ENCODE measurements at places on chromosomes 12 and 14.

DNA sequence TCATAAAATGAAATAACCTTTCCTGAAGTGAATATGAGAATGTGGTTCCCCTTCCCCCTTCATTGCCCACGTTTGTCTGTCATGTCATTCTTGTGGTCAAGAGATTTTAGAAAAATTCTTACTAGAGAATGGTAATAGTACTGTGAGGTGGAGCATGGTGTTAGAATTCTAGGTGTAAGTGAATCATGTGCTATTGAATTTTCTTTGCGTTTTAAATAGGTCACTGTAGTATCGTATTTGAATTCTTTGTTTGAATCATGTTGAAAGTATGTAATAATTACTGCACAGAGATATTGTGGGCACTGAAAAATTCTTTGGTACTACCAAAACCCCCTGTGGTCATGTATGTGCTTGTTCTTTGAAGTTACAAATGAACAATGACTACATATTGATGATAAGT, 49.9 kb downstream of the FUT8 start:
- DNase-seq = peak; percentile 84

DNA sequence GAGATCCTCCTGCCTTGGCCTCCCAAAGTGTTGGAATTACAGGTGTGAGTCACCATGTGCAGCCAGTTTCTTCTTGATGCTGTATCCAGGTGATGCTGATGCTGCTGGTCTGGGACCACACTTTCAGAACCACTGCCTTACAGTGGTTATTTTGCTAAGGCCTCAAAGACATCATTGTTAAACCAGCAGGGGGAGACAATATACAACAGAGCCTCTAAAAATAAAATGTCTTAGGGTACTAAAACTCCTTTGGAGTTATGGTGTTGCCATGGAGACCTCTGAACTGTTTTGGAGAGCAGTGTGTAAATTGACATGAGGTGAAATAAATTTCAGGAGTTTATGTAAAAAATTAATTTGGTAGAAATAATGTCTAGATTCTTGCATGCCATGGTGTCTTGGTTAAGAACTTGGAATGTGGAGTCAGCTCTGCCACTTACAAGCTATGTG, 1.1 kb upstream of the ARG2 start:
- peak; percentile 84 for DNase-seq

- no peak for DNase-seq
Observed at GRCh38 chr12:25074113-25074512, 120.8 kb downstream of the DNAI7 start.

DNA sequence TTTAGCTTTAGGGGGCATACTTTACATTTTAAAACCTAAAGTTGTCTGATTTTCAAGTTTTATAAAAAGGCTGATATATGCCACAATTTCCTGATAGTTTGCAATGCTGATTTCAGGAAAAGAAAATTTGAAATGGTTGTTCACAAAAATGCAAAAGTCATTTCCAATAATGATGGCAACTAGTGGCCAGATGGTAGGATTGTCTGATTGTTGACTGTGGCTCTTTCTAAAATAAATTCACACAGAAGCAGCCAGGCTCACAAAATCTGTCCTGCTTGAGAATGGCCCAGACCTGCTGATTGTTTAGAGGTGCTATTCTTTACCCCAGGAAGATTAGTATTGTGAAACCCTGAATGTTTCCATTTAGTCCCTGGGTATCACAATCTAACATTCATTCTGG, 220.3 kb downstream of the NELL2 start:
- DNase-seq = no peak

GRCh38 chr12:124861898-124862676, 1.6 kb downstream of the SCARB1 start:
- no peak for DNase-seq

DNA sequence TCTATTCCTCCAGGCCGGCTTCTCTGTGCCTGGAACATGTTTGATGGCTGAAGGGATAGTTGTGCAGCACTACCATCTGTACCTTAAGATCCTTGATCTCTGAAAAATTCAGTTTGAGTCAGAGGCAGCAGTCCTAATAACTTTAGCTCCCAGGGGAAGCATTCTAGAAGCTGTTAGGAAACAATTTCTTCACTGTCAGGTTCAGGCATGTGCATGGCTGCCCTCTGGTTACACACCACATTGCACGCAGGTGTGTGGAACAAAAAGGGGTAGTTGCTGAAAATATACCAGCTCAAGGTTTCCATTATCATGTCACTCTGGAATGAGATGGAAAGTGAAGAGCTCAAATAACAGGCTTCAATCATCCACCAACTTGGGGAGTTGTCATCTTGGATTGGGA, 80.1 kb downstream of the CHST11 start:
- no peak for DNase-seq

- DNase-seq = peak; percentile 43
Observed at GRCh38 chr14:21940887-21941856, 267.6 kb upstream of the OR4E1 start.

DNA sequence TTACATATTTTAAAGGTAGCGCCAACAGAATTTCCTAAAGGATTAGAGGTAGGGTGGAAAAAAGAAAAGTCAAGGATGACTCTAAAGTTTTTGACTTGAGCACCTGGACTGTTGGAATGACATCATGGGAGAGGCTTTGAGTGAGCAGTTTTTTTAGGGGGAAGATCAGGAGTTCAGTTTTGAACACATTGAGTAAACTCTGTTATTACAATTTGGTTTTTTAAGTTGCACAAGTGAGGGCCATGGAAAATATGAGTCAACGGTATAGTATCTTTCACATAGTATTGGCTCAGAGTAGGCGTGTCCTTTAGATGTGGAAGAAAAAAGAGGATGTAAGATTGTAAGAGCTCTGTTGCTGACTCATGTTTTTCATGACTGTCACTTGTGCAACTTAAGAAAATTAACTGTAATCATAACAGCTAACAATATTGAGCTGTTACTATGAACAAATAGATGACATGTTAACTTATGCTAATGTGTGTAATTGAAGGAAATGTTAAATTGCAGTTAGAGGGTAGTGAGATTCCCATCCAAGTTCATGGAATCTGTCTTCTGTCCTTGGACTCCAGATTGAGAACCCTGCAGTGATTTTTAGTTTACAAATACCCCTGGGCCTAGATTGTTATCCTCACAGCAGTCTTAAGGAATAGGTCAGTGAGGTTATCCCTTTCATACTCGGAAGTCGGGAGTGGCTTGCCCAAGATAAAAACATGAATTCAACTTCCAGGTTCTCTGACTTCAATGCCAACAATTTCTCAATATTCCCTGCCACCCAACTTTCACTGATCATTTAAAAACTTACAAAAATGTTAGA, 48.2 kb upstream of the ATP2B1 start:
- peak; percentile 96 for DNase-seq

GRCh38 chr14:93735206-93735605, 53.1 kb downstream of the PRIMA1 start:
- DNase-seq = no peak

DNA sequence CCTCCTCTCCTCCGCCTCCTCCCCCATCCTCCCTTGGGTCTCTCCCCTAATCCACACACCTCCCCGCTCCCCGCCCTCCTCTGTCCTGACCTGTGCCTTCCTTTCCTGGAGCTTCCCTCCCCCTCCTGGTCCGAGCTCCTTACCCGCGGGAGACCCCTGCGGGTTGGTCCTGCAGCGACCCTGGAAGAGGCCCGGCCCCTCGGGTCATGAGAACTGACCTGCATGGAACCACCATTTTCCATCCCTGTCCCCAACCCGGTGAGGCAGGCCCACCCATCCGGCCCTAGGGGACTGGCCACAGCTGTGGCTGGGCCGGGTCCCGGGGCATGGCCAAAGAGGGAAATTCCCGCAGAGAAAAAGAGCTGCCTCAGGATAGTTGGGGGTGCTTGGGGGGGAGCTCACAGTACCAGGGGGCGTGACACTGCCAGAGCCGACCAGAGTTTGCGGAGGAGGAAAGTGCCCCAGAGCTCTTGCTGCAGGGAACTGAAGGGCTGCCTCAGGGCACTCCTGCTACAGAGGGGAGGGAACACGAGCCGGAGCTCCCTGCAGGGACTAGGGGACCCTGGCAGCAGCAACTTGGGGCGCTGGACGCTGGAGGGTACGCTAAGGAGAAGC, 613 bp downstream of the ARHGEF40 start:
- peak; percentile 26 for DNase-seq

DNA sequence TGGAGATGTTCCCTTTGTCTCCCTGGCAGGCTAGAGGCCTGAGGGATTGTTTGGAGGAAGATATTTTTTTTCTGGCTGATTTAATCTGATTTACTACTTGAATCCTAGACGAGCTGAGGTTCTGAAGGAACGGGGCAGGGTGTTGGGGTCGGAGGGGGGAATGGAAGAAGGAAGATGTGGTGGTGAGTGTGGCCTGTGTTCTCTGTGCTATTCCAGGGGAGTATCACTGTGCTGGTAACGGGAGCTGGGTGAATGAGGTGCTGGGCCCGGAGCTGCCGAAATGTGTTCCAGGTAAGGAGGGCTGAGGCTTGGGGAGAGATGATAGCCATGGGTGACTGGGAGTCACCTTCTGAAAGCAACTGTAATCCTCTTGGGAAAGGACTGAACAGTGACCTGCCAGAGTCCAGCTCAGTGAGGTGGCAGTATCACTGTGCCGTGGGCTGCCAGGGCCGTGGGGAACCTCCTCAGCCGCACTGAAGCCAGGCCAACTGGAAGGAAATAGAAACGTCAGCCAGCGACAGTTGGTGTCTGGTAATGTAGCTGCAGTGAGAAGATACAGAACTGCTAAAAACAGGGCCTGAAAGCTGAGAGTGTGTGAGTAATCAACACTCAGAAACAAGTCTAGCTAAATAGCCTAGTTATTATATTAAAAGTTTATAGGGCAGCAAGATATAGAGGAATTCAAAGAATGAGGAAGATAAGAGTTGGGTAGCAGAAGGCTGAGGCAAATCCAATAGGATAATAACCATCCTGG, 7.9 kb downstream of the C1S start:
- DNase-seq = no peak

- DNase-seq = no peak
Observed at GRCh38 chr12:29580971-29581370, 83.5 kb upstream of the OVCH1 start.

- DNase-seq = no peak
Observed at GRCh38 chr14:68663385-68664076, 129.3 kb downstream of the ZFP36L1 start.

- DNase-seq = no peak
Observed at GRCh38 chr12:91781114-91781513, 364.5 kb downstream of the BTG1 start.

DNA sequence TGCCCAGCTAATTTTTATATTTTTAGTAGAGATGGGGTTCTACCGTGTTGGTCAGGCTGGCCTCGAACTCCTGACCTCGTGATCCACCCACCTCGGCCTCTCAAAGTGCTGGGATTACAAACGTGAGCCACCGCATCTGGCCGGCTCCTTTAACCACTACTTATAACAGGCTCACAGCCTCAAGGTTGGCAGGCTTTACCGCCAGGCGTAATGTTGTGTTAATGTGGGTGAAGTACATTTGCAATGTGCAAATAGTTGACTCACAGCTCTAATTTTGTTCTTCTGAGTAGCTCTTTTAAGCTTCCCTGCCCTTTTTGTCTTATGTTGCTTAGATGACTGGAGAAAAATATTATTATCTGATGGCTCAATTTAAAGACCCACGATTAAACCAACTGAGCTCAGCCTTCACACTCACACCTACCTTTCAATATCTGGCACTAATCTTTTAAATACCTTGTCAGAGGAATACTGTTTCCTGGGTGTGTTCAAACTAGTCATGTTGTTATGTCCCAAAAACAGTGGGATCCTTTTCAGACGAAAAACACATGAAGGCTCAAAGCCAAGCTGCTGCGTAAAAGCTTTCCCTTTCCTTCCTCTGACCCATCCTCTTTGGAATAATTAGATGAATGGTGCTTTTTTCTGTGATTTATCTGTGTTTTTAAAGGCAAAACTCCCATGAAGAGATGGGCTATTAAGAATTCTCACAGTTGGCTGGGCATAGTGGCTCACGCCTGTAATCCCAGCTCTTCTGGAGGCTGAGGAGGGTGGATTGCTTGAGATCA, 57.2 kb upstream of the USP44 start:
- no peak for DNase-seq

DNA sequence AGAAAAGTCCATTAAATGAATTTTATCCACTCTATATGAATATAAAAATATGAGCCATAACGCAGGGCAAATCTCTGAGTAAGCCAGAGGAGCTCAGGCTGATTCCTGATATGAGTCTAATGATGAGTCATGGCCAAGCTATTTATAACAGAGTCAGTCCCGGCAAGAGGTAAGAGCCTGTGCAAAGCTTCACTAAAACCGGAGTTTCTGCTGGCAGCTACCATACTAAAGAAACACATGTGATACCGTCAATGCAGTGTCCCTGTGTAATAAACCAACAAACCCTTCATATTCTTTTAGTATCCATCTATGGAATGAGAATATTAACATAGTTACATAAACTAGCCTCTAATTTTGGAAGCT, 319.4 kb downstream of the KCNC2 start:
- peak; percentile 87 for DNase-seq

- no peak for DNase-seq
Observed at GRCh38 chr14:75484711-75485429, 37.4 kb upstream of the BATF start.

DNA sequence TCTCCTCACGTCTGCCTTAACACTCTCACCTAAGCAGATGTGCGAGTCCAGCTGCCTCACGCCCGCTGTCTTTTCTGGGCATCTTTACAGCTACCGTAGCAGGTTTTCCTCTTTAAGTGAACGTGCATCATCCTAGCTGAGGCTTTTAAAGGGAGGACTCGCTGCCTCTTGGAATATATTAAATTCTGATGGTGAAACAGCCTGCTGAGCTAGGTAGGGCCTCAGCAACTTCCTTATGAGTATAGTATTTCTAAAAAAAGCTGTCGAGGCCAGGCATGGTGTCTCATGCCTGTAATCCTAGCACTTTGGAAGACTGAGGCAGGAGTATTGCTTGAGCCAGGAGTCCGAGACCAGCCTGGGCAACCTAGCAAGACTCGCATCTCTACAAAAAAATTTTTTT, 32.2 kb downstream of the TESC start:
- no peak for DNase-seq

DNA sequence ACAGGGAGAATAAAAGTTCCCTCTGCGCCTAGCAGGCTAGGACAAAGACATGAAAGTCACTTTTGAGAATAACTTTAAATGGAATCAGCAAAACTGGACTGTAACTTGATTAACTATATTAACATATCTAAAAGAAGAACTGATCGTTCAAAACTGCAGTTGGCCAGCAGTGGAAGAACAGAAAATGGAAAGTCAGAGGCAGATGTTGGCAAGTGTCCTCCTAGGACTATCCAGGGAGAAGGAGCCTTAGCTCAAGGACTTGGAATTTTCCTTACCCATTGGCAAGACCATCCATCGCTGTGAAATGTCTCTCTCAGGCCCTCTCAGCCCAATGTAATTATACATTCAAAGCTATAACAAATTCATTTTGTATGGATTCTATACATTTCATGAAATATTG, 419.7 kb downstream of the ATP23 start:
- no peak for DNase-seq

Measured in SW480 (cell line).